COLO829 (cell line): ENCODE measurements at places on chromosomes 12 and 14.

DNA sequence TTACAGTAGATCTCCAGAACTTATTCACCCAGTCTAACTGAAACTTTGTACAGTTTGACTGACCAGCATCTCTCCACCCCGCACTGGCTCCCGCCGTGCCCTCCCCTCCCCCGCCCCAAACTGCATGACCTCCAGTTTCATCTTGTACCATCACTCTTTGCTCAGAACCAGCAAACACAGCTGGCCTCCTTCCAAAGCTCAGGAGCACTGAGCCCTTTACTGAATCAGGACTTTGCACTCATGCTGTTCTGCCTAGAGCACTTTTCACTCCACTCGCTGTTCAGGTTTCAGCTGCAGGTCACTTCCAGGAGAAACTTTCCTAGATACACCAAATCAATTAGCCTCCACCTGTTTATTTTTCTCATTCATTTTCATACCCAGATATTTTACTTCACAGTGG, 455.3 kb upstream of the PDE3A start:
- DNase-seq: no peak

DNA sequence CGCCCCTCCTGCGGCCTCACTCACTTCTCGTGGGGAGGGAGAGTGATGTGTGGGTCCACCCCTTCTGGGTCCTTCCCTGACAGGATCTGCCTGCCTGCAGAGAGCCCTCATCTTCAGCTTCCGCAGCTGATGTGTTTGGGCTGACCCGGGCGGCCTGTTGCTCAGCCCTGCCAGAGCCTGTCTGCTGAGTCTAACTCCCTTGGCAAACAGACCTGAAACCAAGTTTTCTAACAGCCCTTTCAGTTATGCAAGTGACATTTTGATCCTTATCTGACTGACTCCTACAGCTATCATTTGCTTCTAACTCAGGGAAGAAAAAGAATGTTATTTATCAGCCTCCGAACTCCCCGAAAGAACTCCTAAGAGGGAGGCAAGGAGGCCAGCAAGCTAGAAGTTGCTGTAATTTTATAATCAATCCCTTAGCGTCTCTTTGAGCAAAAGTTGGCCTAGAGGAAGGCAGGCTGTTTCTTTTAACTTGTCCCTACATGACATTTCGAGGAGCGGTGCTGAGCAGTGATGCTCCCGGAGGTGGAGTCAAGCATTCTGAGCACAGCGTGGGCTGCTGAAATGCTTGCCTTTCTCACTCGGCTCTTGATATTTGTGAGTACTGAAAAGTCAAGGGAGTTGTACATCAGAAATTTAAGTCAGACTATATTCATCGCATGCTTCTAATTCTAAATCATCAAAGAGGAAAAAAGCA, 31.5 kb upstream of the CACNA2D4 start:
- DNase-seq: no peak

GRCh38 chr12:11826574-11826973, 177.1 kb downstream of the ETV6 start:
- no peak for DNase-seq

GRCh38 chr14:73022051-73022450, 4.9 kb downstream of the ZFYVE1 start:
- no peak for DNase-seq

DNA sequence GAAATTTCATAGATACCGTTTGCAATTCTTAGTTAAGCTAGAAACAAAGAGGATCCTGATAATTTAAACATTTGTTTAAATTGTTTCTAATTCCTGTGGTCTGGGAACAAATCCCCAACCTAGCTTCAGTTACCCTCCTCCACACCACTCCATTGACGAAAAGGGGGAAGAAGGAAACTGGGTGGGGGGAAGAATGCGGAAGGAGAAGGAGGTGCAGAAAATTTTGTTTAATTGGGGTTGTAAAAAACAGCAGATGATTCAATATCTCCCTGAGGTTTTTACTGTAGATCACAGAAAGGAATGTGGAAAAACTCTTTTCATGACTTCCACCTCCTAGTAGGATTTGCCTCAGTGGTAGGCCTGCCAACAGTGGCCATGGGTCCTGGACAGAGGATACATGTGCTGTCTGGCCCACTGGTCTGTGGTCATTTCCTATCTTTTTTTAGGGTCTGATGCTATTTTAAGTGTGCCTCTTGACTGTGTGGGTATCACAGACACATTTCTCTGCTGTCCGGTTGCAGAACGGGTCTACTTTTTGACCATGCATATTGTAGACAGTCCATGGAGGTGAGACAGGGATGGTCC, 122.9 kb upstream of the PCED1B start:
- no peak for DNase-seq

- DNase-seq: no peak
Measured at GRCh38 chr12:31631023-31631724, 28.3 kb upstream of the ETFBKMT start.

- no peak for DNase-seq
Measured at GRCh38 chr12:22670762-22671161, 45.8 kb downstream of the ETNK1 start.

DNA sequence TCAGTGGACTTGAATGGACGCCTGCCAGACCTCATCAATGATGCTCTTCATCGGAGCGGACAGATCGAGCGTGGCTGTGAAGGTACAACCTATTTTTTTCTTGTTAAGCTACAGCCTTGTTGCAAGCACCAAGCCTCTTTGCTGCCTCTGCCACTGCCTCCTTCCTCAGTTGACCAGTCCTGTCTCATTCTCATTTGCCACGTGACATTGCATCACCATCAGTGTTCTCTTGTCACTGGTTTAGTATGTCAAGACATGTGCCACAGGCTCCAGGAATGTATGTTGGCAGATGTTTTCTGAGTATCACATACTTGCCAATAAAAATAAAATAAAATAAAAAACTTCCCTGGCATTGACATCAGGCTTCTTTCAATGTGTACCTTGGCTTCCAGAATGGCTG, 798.1 kb downstream of the NRXN3 start:
- DNase-seq: no peak

GRCh38 chr12:43428088-43428600, 123.9 kb downstream of the ADAMTS20 start:
- DNase-seq: no peak

DNA sequence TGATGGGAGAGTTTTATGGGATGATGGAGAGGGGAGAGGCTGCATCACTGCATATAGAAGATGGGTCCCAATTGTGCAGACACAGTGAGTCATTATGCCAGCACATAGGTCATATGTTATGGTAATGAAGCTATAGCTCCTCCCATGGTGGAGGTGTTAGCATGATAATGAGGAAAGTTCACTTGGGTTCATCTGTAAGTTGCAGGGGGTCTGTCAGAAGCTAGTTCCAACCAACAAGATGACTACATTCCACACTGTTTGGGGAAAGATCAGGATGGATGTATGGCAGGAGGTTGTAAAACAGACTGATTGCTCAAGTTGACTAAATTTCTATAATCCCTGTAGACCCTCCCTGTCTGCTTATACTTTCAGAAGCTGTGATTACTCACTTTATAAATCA, 561.3 kb downstream of the C12orf50 start:
- no peak for DNase-seq

GRCh38 chr12:130620281-130620680, 95.8 kb downstream of the RIMBP2 start:
- no peak for DNase-seq

DNA sequence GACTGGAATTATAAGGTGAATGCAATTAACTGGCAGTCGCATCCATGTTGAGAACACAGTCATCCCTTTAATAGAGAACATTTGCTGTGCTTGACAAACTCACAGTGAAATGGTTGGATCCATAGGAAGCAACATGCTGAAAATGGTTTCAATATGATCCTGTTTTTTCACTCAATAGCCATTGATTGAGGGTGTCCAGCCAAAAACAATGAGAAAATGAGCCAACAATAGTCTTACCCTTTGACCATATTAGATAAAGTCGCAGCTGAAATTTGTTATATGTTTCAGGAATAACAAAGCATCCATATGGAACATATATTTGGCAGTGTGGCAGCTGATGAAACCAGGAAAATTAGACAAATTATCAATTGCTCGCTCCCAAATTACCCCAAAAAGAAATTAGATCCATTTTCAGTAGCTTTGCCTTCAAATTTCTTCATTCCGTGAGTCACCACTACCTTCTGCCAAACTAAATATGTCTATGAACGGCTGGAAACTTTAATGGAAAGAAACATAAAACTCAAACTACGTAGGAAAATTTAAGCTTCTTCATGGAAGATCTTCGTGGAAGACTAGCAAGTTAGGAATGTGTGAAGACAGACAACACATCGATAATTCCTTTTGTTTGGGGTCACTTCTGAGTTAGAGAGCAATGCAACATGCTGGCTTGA, 17.4 kb downstream of the IGF1 start:
- no peak for DNase-seq

DNA sequence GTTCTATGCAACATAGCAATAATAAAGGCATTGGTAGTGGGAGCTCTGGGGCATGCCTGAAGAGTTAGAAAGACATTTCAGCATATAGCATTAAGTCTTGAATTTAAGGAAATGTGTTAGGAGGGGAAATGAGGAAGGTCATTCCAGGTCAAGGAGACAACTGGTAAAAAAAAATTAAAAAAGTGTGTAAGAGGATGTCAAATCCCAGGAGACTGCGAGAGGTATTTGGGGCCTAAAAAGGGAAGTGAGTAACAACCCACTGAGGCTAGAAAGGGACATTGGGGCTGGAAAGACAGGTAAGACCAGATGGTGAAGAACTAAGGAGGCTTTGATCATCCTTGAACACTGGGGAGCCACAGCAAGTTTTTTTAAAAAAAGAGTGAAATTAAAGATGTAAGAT, 152.9 kb downstream of the SLC25A21 start:
- no peak for DNase-seq

- no peak for DNase-seq
Measured at GRCh38 chr12:127589541-127589940, 677.4 kb upstream of the TMEM132C start.

DNA sequence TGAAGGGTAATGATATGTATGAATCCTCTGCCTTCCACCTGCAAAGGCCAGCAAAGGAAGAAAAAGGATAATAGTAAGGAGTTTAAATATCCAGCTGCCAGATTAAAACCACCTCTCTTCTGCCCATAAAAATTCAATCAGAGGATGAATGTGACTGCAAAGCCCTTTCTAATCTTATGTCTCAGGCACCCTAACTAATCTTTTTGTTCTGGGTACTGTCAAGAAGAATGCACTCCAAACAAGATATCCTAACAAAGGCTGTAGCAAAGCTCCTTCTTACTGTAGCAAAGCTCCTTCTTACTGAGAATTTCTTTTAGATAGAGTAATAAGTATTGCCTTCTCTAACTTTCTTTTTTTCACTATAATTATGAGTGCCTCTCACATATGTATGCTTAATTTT, 91.8 kb downstream of the ST8SIA1 start:
- no peak for DNase-seq

- DNase-seq: no peak
Measured at GRCh38 chr12:6550294-6551062, 5.4 kb downstream of the IFFO1 start.

GRCh38 chr12:46669720-46670119, 156.1 kb downstream of the SLC38A4 start:
- DNase-seq: no peak
